ENCODE measurements at places on chromosomes 2 and 18.

DNA sequence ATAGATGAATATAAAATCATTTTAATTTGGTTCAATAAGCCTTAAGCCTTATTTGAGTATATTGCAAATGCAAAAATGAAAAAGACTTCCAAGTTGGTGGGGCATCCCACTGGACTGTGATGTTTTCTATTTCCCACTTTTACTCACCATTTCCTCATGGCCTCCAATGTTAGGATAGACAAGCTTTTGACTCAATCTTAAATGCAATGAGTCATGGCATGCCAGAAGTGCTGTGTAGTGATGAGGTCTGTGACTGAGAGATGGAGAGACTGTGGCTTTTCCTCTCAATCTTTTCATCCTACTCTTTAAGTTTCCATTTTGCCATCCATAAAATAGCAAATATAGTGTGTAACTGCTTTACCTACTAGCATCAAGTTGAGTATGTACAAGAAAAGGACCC is 1401.2 kb upstream of the CELF4 start:
- no peak for DNase-seq

- no peak for DNase-seq
Observed at GRCh38 chr2:62654423-62654791, 51.1 kb upstream of the EHBP1 start.

- no peak for DNase-seq
Observed at GRCh38 chr2:106977717-106978116, 91.8 kb upstream of the ST6GAL2 start.

DNA sequence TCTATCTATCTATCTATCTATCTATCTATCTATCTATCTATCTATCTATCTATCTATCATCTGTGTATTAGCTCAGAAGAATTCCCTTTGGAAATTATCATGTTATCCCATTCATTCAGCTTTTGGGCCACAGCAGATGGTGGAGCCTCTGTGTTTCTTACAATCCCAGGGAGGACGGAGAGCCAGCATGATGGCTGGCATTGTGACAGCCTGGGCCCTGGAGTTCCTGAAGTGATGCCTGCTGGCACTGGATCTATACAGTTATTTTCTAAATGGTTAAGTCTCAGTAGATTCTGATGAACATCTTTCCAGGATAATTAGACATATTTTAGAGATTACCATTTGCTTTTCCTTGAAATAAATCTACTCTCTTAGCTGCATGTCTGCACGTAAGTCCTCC is 385.4 kb upstream of the NXPH2 start:
- DNase-seq: no peak

- no peak for DNase-seq
Observed at GRCh38 chr18:7096838-7097237, 20.8 kb downstream of the LAMA1 start.

DNA sequence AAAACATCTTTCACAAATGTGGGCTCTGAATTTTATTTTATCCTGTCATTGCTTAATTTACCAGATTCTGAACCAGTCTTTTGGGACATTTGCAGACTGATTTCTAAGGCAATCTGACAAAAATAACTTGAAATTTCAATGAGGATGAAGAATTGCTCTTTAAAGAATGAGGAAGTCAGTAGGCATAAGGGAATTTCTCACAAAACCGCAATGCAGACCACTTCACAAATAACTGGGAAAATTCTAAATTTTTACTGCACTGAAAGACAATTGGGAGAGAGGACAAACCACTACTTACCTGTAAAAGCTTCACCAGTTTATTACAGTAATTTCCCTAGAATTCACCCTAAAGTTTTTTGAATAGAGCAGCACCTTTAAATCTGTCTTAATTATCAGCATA is 736.3 kb downstream of the NRXN1 start:
- DNase-seq: no peak

DNA sequence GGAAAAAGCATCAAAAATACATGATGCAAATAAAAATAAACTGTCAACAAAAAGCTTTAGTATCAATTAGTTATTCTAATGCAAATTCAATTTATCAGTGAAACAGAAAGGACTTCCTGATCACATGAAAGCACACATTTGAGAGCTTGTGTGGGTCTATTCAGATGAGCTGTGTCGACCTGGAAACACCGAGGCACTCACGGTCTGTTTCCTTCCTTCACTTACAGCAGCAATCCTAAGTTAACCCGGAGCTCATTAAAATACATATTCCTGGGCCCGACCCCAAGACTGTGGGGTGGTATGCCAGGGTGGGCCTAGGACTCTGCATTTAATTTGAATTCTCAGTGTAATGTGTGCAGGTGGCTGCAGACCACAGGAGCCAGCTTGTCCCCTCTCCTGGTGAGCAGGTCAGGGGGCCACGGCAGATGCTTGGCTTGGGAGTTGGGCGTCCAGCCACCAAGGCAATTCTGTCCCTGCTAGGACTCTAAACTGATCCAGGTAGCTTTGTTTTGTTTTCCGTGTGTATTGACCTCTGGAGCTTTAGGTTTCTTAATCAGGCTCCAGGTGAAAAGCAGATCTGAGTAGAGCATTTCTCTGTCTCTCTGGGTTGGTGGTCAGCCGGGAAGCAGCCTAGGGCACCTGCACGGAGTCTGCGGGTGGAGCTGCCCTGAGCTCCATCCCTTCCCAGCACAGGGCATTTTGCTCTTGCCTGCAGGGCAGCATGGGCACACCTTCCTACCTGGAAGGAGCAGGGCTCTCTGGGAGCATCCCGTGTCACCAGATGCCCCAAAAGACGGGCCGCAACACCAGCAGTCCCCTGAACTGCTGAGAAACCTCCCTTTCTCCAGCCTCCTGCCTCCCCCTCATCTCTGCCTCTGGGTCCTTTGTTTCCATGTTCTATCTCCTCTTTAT is 9.0 kb downstream of the MBP start:
- DNase-seq: no peak

GRCh38 chr2:14936426-14936825 is 303.9 kb downstream of the LRATD1 start:
- DNase-seq: no peak

- DNase-seq: no peak
Observed at GRCh38 chr2:121346407-121346806, 61.4 kb upstream of the TFCP2L1 start.

DNA sequence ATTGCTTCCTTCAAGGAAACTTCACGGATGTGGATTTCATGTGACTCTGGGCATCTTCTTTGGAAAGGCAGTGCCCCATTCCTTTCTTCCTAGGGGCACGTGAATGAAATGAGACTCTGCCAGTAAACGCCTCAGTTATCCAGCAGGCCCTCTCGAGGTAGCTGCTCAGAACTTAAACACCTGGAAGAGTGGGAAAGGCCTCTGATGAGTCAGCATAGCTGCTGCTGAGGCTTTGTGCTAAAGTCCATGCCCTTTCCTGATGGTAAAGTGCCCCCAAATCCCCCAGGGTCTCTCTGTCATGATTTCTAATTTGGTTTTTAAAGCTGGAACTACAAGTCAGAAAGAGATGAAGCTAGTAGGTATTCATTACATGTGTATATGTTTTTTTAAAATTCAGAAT is 3.8 kb downstream of the SLC1A4 start:
- no peak for DNase-seq

- no peak for DNase-seq
Observed at GRCh38 chr2:18949871-18950270, 360.5 kb upstream of the NT5C1B start.

- DNase-seq: peak; percentile 15
Observed at GRCh38 chr2:105744909-105745853, at the start of gene NCK2. Gene NCK2 (plus strand): TSS chr2:105744912. CDS start chr2:105855064, 110,152 bp downstream.

GRCh38 chr2:7573166-7573825 is 656.1 kb downstream of the RNF144A start:
- DNase-seq: no peak

DNA sequence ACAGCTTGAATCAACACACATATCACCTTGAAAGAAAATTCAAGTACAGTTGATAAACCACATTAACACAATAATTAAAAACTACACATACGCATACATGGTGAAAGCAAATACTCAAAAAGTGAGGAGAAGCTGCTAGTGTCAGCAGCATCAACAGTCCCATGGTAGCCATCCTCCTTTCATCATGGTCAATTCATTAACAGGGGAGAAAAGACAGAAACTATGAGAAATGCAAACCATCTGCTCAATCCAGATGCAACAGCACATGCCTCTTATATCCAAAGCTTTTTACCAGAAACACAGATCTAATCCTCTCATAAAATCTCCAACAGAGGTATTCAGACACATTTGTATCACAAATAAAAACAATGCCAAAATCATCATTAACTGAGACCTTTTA is 81.9 kb upstream of the CHRNA1 start:
- no peak for DNase-seq

GRCh38 chr2:172953970-172954852 is 121.4 kb upstream of the MAP3K20 start:
- no peak for DNase-seq

- no peak for DNase-seq
Observed at GRCh38 chr2:104318001-104318665, 535.8 kb upstream of the POU3F3 start.

DNA sequence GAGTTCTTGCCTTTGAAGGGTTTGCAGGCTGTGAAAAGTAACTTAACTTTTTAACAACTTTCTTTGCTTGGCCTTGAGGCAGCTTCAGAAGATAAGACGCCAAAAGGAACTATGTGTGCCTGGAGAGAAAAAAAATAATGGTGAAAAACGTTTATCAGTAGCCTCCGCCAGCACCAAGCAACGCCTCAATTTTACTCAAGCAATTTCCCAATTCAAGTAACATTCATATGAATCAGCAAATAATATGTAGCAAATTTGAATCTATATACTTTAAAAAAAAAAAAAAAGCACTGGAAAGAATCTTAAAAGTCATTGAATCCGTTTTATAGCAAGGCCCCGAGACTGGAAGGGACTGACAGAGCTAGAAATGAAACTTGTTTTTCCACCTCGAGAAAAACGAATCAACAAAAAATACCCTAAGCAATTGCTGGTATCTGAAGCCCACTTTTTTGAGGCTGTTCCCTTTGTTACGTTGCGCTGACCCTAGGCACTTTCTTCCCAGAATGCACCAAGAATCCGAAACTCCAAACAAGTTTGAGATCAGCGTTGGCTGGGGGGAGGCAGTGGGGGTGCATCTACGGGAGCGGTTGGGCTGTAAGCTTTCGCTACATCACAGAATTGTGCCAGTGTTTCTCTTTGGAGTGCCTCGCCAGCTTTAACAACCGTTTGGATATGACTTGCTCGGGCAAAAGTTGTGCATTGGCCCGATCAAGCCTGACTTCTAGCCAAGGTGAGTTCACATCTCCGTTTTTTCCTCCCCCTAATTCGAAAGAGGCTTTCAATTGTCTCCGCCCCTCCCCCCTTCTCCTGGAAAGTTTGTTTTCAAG is 2.7 kb upstream of the TGIF1 start:
- peak; percentile 45 for DNase-seq

- DNase-seq: peak; percentile 51
Observed at GRCh38 chr2:237818066-237818473, 19.5 kb downstream of the RBM44 start.

DNA sequence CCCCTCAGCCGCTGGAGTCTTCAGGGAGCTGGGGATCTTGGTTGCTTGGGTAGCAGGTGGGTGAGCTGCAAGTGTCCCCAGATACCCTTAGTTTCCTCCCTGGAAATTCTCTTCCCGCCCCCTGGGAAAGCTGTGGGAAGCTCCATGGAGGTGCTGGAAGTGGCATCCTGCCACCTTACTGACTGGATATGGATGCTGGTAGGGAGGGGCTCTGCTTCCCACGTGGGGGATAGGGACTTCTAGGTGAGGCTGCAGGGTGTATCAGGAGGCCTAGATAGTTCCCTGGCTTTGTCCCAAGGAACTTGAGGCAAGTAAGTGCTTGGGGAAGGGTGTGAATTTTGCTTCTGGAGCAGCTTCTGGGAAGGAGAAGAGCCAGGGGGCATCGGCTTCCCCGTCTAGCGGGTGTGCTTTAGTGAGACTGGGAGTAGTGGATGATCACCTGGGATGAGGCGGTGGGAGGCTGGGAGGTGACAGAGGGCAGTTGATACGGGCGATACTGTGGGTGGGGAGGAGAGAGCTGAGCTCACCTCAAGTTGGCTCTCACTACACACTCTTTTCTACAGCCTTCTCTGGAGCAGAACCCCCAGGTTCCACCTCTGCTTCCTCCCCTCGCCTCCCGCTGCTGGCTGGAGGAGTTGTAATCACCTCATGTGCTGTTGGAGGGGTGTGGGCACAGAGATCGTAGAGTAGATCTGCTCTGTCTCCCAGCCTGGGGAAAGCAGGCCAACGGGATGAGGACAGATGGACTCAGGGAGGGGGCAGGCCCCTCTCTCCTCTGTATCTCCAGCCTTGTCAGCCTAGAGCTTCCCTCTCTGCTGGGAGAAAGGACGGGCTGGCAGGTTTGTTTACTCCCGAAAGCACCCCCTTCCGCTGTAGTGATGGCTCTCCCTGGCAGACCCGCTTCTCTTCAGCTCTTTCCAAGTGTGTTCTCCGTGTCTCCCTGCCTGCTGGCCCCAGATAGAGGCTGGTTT is 19.8 kb downstream of the TET3 start:
- DNase-seq: no peak

- no peak for DNase-seq
Observed at GRCh38 chr2:96091141-96091710, 25.1 kb downstream of the ADRA2B start.

GRCh38 chr2:217216982-217217381 is 357.1 kb upstream of the TNP1 start:
- no peak for DNase-seq

DNA sequence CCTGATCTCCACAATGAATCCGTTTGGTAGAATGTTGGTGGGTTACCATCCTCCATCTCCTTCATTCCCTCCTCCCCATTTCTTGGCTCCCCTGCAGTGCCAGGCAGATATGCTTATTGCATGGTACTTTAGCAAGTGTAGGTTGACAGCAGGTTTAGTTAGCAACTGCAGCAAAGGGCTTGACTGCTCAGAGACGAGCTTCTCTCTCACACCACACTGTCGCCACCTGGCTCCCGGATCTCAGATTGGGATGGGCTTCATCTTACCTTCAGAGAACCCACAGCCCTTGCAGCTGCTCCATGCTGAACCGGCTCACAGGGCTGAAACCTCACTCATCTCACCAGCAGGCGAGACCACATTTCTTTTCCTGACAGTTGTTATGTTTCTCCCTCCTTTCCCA is 88.8 kb downstream of the VWA3B start:
- no peak for DNase-seq

GRCh38 chr2:104092886-104093285 is 761.0 kb upstream of the POU3F3 start:
- no peak for DNase-seq

DNA sequence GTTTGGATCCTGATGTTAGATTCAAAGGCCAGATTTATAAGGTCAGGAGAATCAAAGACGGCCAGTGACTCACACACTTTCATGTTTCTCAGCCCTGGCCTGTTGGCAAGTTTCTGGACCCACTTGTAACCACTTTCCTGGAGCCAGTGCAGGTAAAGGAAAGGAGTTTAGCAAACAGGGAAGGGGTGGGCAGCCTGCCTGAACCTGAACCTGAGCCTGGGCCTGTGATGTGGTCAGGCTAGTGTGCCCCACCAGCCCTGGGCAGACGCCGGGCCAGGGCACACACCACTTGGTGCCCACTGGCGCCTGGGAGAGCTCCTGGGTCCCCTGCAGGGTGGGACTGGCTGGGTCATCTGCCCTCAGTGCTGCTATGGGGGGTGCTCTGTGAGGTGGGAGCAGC is 100.5 kb upstream of the SPRED2 start:
- no peak for DNase-seq
